HT1080 (cell line): ENCODE measurements at places on chromosomes 6 and 20. TPM values are rescaled to one million over a fixed set of nuclear protein-coding genes. Genes with fewer than 3 reads are reported as not detected.

DNA sequence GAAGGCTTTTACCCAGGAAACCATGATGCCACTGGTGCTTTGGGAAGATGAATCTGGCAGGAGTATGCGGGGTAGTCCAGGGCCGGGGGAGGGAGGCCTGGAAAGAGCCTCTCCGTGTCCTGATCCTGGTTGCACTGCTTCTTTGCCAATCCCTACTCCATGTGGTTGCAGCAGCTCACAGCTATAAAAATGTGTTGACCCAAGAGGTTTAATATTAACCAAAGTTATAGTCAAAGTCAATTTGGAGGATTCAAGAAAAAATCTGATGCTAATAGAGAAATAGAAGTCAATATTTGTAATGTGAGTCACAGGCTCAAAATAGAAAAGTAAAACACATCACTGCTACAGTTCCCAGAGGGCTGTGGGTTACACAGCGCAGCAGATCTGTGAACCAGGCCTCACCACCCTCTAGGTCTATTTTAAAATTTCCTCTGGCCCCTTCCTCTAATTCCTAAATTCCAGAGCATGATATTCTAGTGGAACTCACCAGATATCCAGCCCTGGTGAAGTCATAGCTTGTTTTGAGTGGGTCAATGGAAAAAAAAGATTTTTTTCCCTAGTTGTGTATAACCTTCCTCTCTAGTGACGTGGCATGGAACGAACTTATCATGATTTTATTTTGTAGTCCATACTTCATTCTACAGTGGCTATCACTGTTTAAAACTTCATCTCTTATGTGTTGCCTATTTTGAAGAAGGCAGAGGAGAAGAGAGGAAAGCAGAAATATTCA lies 63.2 kb upstream of the BMP2 start:
- peak; percentile 36 for DNase-seq

- DNase-seq, result peak; percentile 56
These were observed 260.0 kb downstream of the C6orf118 start for GRCh38 chr6:165049362-165049761.

- DNase-seq, result peak; percentile 25
These were observed 292.1 kb downstream of the SOX4 start for GRCh38 chr6:21885532-21886114.

GRCh38 chr6:159062564-159062945 lies 17.8 kb upstream of the TAGAP start:
- no peak for DNase-seq

DNA sequence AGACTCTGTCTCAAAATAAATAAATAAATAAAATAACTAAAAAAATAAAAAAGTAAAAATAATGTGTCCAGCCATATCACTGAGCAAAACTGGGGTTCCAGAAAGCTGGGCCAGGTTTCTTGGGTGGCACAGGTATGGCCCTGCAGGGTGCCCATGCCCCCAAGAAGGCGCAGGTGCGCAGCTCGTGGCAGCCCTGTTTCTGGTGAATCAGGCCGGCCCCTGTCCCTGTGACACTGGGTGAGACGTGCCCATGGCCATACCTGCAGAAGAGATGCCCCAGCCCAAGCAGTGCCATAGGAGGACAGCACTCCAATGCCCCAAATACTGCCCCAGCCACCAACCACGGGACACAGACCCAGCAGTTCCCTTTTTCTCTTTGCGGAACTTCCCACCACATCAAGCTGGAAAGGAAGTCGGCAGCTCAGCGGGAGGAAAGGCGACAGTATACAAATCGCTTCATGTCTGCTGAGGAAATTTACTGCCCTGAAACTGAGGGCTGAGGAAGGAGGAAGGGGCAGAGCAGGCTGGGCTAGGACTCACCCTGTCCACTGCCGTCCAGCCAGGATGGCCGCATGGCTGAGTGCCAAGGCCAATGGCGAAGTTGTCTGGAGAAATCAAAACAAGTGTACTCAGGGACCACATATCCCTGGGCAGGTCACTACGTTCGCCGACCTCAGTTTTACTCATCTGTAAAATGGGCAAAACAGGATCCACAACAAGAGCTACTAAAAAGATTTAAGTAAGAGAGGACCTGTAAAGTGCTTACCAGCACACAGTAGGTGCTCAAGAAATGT lies 55.4 kb downstream of the PREX1 start:
- DNase-seq, result no peak

DNA sequence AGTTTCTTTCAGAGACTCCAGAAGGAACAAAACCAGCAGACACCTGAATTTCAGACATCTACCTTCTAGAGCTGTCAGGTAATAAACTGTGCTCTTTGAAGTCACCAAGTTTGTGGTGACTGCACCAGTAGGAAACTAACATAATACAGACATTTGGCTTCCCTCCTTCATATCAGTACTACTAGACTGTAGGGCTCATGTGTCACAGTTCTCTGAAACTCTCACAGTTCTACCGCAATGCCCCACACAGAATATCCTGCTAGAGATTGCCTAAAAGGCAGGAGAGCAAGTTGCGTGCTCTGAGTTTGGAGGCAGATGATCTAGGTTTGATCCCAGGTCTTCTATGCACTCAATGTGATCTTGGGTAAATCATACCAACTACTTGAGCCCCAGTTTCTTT lies 205.0 kb upstream of the LRFN2 start:
- no peak for DNase-seq

DNA sequence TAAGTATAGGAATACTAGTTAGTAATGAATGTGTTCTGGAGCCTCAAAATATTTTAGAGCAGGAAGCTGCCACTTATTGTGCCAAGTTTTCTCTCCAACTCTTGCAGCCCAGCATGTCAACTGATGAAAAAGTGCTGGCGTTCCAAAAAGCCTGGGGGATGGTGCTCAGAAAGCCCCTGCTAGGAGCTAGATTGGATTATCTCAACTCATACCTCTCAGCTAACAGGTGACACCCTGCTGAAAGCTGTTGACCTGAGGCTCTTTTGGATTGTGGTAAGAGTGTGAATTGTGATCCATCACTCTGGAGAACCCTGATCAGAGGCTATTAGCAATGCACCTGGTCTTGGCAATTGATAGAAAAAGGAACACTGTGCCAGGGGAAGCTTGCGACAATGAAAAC lies 580.4 kb downstream of the EYS start:
- no peak for DNase-seq

The ANKEF1 gene
- total RNA-seq, result 4.3 and 7.4 TPM in 2 replicates

DNA sequence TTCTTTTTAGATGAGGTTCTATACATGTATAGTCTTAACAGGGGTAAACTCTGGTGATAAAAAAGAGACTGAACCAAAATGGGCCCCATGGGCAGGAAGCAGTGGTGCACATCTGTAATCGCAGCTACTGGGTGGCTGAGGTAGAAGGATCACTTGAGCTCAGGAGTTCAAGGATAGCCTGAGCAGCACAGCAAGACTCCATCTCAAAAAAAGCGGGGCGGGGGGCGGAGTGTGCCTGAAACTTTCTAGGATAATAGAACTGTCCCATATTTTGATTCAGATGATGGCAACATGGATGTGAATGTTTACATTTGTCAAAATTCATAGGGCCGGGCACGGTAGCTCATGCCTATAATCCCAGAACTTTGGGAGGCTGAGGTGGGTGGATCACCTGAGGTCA lies 48.8 kb upstream of the TAF8 start:
- no peak for DNase-seq

GRCh38 chr6:29974901-29975560 lies 32.7 kb downstream of the HLA-A start:
- no peak for DNase-seq

DNA sequence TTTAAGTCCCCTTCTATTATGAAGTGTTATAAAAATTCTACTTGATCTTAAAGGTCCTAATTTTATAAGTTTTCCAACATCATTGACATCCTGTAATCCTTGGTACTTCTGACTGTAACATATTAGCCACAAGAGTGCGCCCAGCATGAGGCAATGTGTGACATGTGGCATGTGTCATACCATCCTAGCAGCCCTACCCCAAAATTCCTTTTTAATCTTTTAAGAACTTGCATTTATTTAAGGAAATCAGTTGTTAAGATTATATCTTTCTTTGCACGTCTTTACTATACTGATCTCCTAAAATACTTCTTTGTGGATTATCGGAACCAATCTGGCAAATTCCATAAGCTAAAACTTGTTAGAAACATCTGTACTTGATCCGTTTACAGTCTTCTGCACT lies 167.1 kb upstream of the SLC24A3 start:
- no peak for DNase-seq

GRCh38 chr6:144690133-144690532 lies 405.0 kb downstream of the UTRN start:
- no peak for DNase-seq

The PRDM13 gene
- not detected in 2 replicates for total RNA-seq

DNA sequence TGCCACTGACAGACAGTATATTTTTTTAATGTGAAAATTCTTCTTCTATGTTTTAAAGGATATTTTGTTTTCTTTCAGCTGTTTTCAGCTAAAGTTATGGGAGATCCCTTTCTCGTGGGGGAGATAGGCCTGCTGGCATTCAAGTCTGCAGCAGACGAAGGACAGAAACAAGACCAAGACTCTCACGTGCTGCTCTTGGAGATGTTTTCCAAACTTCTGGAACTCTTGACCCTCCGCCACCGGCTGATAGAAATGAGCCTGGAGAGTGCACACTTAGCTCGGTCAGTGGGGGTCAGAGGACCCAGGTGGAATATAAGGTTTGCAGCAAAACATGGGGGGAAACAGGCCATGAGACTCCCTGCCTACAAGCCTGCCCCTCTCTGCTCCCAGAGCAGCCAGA lies 120.5 kb downstream of the CD164 start:
- DNase-seq, result no peak
